T-helper 17 cell (primary cell): ENCODE measurements at places on chromosomes 2 and 18. TPM values are rescaled to one million over a fixed set of nuclear protein-coding genes. Genes with fewer than 3 reads are reported as not detected.

The DSG1 gene
- not detected for total RNA-seq

The SATB2 gene
- 0.29 TPM for total RNA-seq

The NCK2 gene
- 151 TPM for total RNA-seq

The LYPD6 gene
- not detected for total RNA-seq

DNA sequence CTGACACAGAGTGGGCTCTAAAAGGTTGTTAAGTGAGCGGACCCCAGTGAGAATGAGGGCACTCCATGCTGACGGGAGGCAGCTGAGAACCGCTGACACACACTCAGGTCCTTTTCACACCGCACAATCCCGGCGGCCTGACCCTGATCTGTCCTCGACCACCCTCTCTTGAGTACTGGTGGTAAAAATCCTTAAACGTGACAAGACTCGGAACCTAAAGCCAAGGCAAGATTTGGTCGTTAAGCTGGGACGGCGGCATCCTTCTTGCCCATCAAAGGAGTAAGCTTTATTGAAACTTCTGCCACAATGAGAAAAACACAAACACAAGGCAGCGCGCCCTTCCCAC is 569 bp downstream of the TMX3 start:
- peak overlapping the region; percentile 98 for H3K4me3 ChIP-seq
- peaks cover 25% of the 10 kb centered on the region for H3K4me1 ChIP-seq
- peaks cover 2% of the 10 kb centered on the region for H3K36me3 ChIP-seq
- DNase-seq: no peak

DNA sequence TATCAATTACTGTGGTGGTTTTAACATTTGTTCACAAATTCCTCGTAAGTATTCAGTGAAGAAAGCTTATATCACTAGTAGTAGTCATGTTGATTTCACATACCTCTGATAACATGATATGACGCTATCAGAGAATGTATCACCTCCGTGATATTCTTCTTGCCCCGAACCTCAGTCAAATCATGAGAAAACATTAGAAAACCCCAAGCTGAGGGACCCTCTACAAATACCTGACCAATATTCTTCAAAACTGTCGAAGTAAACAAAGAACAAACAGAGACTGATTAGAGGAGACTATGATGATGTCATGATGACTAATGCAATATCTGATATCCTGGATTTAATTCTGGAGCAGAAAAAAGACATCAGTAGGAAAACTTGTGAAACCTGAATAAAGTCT is 85.6 kb upstream of the SPOPL start:
- no peak overlapping the region for H3K27ac ChIP-seq
- DNase-seq: no peak
- H3K27me3 ChIP-seq: no peaks in the 10 kb centered on the region
- no peak overlapping the region for H3K4me3 ChIP-seq

GRCh38 chr2:20617892-20618467 is 32.9 kb downstream of the HS1BP3 start:
- DNase-seq: no peak
- no peaks in the 10 kb centered on the region for H3K27me3 ChIP-seq
- no peak overlapping the region for H3K4me3 ChIP-seq
- H3K27ac ChIP-seq: no peak overlapping the region
- H3K36me3 ChIP-seq: peaks cover 10% of the 10 kb centered on the region

GRCh38 chr2:181052523-181052891 is 72.1 kb downstream of the UBE2E3 start:
- H3K27me3 ChIP-seq: no peaks in the 10 kb centered on the region
- H3K4me1 ChIP-seq: peaks cover 19% of the 10 kb centered on the region
- H3K4me3 ChIP-seq: no peak overlapping the region
- peaks cover 2% of the 10 kb centered on the region for H3K36me3 ChIP-seq

DNA sequence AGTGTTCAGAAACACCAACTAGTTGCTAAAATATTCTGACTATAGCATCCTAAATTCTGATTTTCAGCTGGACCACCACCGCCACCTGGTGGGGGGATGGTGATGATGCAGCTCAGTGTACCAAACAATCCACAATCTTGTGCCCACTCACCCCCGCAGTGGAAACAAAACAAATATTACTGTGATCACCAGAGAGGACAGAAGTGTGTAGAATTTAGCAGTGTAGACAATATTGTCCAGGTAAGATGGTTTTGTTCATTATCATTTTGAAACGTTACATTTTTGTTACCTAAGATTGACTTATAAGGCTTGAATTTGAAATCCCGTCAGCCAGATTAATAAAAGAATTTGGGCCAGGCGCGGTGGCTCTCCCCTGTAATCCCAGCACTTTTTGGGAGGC is 31.7 kb upstream of the UBXN4 start:
- DNase-seq: peak; percentile 65
- peaks cover 5% of the 10 kb centered on the region for H3K4me1 ChIP-seq
- no peaks in the 10 kb centered on the region for H3K36me3 ChIP-seq
- no peaks in the 10 kb centered on the region for H3K27me3 ChIP-seq
- H3K27ac ChIP-seq: peak overlapping the region; percentile 39

DNA sequence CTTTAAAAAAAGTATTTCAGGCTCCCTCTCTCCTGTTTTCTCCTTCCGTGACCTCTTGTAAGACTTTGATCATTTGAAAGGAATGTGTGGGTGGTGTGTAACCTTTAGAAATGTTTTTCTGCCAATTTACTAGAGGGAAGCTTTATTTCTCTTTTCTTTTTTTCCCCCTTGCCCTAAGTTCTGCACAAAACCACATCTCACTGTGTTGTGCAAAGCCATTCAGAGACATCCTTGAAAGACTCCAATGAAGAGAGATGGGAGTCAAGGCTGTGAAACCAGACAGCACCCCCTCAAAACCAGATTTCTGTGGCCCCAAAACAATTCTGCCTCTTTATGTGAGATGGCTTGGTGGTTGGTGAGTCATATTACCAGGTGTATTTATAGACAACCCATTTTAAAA is 184.6 kb upstream of the ERBB4 start:
- H3K4me3 ChIP-seq: no peak overlapping the region
- DNase-seq: no peak
- no peaks in the 10 kb centered on the region for H3K27me3 ChIP-seq
- no peaks in the 10 kb centered on the region for H3K36me3 ChIP-seq
- H3K27ac ChIP-seq: no peak overlapping the region

GRCh38 chr2:167310442-167310841 is 422.2 kb downstream of the XIRP2 start:
- DNase-seq: no peak
- no peaks in the 10 kb centered on the region for H3K27me3 ChIP-seq
- no peak overlapping the region for H3K4me3 ChIP-seq
- H3K4me1 ChIP-seq: no peaks in the 10 kb centered on the region
- H3K27ac ChIP-seq: no peak overlapping the region

DNA sequence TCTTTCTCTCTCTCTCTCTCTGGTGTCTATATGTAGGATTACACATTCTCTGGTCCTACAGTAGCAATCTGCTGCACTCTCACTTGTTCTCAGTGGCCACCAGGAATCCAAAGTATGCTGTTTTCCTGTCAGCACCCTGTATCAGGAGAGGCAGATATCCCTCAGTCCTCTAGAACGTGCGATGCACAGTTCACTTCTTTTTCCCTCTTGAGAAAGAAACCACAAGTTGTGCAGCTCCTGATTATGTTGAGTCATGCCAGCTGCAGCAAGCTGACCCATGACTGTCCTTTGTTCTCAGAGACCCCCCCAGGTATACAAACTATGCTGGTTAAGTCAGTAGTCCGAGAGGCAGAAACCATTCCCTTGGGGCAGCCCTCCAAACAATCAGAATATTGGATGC is 54.6 kb downstream of the LANCL1 start:
- no peak overlapping the region for H3K4me3 ChIP-seq
- DNase-seq: no peak
- H3K36me3 ChIP-seq: peaks cover 2% of the 10 kb centered on the region
- peaks cover 5% of the 10 kb centered on the region for H3K27me3 ChIP-seq
- no peaks in the 10 kb centered on the region for H3K4me1 ChIP-seq
- H3K27ac ChIP-seq: no peak overlapping the region

GRCh38 chr2:1515073-1515430 is 101.8 kb downstream of the TPO start:
- peaks cover 45% of the 10 kb centered on the region for H3K4me1 ChIP-seq
- H3K27me3 ChIP-seq: no peaks in the 10 kb centered on the region
- H3K4me3 ChIP-seq: no peak overlapping the region
- no peak for DNase-seq
